ENCODE measurements at places on chromosomes 6 and 20.

DNA sequence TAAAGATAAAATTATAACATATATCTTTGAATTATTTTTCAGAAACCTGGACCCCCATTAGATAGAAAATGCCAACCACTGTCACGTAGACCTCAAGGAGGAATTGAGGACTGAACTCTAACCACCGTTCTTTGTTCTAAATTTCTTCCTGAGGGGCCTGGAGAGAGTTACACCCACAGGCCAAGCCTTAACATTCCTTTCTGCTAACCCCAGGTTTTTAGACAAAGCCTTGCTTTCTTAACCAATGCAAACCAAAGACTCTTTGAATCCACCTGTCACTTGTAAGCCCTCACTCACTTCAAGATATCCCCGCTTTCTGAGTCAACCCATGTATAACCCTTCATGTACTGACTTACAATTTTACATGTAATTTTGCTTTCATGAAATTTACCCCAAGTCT lies 41.0 kb downstream of the SNX14 start:
- DNase-seq: no peak

DNA sequence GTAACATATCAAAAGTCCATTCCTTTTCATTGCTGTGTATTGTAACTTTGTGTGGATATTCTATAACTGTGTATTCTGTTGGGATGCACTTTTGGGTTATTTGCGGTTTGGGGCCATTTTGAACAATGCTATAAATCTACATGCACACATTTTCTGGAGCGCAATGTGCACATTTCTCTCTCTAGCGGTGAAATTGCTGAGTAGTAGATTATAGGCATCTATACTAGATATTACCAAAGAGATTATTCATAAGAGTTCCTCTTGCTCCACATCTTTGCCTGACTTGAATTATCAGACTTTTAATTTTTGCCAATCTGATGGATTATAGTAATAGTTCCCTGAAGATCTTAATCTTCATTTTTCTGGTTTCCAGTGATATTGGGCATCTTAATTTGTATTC lies 18.3 kb upstream of the FRK start:
- DNase-seq: no peak

DNA sequence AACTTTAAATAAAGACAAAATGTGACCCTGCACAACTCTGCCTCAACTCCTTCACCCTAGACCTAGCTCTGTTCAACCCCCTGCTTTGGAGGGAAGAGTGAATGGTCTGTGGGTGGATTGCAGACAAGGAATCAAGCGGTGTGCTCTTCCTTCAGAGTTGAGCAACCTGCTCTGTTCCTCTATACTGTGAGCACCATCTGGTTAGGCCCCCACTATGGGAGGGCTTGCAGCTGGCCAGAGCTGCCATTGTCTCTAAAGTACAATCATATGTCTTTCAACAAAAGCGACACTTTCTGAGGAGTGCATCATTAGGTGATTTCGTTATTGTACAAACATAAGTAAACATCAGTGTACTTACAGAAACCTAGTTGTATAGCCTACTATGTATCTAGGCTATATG lies 406.1 kb upstream of the MARCKS start:
- no peak for DNase-seq

DNA sequence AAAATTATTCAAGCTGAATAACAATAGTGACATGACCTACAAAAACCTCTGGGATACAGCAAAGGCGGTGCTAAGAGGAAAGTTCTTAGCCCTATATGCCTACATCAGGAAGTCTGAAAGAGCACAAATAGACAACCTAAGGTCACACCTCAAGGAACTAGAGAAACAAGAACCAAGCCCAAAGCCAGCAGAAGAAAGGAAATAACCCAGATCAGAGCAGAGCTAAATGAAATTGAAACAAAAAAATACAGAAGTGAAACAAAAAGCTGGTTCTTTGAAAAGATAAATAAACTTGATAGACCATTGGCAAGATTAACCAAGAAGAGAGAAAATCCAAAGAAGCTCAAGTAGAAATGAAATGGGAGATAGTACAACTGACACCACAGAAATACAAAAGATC lies 47.6 kb upstream of the NOTCH4 start:
- no peak for DNase-seq

GRCh38 chr6:47073125-47074110 lies 31.3 kb upstream of the ADGRF1 start:
- no peak for DNase-seq

GRCh38 chr20:36301359-36302119 lies 4.6 kb upstream of the DLGAP4 start:
- no peak for DNase-seq

- no peak for DNase-seq
Measured at GRCh38 chr20:63274381-63275228, 2.0 kb downstream of the ARFGAP1 start.

DNA sequence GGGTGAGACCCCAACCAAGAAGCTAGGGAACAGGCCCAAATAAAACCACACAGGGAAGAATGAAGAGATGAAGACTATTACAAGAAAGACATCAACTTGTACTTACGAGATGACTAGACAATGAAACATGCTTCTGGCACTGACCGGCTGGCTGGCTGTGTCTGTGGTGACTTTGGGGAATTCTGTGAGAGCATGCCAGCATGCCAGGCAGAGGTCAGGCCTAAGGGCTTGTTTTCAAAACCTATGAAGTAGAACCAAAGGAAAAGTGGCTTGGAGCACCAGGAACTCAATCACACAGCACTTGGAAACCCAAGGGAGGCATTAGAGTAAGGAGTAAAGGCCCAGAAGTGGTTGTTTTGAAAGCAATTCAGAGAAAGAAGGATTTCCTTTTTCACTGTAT lies 28.4 kb upstream of the GSTA3 start:
- no peak for DNase-seq

GRCh38 chr6:30453508-30454116 lies 35.7 kb upstream of the HLA-E start:
- peak; percentile 40 for DNase-seq

- DNase-seq: no peak
Measured at GRCh38 chr6:36463676-36464075, 20.9 kb downstream of the KCTD20 start.

DNA sequence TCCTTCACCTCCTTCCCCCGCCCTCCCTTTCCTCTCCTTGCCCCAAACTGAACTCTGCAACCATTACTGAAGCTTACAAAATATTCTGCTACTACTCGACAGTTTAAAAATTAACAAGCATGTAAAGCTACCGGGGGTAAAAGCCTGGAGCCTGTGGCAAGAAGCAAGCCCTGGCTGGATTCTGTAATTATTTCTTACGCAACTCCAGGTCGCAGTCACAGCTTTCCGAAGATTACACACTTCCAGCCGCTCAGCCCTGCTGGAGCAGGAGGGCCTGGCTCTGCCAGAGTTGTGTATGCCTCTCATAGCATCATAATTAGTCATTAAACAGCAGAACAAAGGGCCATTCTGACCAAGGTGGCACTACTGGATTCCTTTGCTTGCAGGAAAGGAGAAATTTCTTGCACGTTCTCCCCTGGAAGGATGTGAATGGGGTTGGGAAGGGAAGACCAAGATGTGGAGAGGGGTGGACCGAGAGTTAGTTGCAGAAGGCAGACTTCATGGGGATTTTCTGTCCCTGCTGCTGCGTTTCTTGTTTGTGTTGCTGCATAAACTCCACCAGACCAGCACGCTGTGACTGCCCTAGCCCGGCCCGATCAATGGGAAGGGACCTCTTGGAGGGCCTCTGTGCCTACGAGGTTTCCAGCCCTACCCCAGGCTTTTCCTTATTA lies 23.6 kb downstream of the FOXQ1 start:
- DNase-seq: peak; percentile 90

- DNase-seq: no peak
Measured at GRCh38 chr6:51854876-51855275, 232.5 kb downstream of the PKHD1 start.

- no peak for DNase-seq
Measured at GRCh38 chr6:127134136-127134535, 15.7 kb downstream of the RSPO3 start.

DNA sequence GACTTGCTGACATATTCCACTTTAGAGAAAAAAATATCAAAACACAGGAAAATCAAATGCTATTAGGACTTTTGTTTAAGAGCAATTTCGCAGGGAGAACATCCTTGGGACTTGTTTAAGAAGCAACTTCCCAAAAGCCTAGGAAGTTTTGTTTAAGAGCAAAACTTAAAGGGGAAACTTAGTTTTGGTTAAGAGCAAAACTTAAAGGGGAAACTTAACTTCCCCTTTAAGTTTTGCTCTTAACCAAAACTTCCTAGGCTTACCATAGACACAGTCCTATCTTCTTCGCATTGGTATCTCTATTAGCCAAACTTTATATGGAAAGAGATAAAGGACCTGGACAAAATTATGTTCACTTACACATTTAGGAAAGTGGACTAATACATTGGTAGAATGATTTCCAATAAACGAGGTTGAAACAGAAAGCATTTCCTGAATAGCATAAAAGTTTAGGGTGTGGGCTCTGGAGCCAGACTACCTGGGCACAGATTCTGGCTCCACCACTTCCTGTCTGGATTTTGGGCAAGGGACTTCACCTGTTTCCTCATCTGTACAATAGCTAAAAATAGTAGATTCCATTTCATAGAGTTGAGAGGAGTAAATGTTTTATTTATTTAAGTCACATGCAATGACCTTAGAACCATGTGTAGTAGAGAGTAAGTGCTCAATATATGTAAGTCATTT lies 15.7 kb downstream of the PAQR8 start:
- no peak for DNase-seq

GRCh38 chr6:36666826-36667591 lies 11.5 kb upstream of the CDKN1A start:
- DNase-seq: peak; percentile 88

DNA sequence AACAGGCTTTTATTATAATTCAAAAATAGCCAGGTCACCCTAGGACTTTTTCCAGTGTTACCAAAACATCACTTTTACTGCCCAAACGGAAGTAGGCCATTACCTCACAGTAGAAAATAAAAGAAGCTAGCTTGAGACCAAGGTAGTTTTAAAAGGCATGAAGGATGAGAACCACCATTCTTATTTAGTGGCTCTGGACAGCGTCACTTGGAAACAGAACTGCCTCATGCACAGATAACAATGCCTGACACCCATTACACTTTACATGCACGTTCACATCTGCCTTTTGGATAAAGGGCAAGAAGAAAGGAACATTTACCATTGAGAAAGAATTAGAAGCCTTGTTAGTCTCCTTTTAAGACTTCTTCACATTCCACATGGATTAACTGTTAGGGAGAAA lies 1.9 kb upstream of the PAQR8 start:
- no peak for DNase-seq
